ENCODE measurements at places on chromosomes 16 and 17.

DNA sequence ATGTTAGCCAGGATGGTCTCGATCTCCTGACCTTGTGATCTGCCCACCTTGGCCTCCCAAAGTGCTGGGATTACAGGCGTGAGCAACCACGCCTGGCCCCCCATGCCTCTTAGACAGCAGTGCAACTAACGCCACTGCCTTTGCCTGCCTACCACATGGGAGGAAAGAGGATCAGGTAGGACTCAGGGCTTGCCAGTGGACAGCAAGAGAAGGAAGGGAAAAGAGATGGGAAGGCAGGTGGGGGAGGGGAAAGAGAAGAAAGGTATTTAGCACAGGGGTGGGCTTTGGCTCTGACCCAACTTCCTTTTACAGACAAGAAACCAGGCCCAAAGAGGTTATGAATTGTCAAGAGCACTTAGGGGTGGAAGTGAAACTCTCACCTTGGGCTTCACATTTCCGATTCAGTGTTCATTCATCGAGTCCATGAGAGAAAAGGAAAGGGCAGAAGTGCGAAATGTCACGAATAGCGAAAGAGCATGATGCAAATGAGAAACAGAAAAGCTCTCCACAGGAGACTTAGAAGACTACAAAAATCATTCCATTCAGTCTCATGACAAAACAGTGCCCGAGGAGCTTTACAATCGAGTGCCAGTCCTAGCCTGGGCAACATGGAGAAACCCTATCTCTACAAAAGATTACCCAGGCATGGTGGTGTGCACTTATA lies 36.4 kb downstream of the CDK5R1 start:
- DNase-seq, result no peak

DNA sequence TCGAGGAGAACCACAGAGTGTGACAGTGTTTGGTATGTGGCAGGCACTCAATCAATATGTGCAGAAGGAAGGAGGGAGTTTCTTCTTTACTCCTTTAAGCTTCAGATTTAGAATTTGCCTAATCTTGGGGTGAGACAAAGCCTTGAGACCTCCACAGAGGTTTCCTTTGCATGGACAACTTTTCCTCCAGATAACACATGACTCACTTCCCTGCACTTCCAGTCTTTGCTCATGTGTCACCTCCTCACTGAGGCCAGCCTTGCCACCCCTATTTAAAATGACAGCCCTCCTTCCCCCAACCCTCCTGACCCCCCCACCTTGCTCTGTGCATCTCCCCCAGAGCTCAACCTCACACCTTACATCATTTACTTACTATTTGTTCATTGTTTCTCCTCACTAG lies 17.4 kb upstream of the NOS2 start:
- DNase-seq, result peak; percentile 22

DNA sequence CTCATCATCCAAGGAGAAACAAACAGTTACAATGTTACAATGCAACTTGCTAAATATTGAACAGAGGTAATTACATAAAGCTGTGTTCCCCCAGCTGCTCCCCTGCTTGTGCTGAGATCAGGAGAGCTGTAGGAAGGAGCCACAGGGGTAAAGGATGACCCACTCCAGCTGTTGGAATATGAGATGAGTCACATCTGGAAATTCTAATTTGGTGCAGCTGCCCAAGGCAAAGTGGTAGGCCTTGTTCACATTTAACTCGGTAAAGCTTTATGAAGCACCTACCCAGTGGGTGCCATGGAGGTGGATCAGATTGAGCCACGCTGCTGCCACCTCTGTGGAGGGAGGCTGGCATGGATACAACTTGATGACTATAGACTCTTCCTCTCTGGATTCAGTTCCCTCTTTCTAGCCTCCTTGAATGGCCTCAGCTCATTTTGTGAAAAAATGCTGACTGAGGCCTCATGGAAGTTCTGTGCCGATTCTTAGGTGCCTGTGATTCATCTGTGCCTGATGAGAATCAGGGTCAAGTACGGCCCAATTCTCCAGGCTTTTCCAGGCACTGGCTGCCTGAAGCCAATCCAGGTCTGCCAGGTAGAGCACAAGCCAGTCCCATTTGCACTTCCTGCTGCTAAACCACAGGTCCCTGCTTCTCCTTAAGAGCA lies 7.4 kb downstream of the ZNF689 start:
- DNase-seq, result peak; percentile 43

GRCh38 chr16:85492295-85492864 lies 120.7 kb upstream of the GSE1 start:
- DNase-seq, result no peak

DNA sequence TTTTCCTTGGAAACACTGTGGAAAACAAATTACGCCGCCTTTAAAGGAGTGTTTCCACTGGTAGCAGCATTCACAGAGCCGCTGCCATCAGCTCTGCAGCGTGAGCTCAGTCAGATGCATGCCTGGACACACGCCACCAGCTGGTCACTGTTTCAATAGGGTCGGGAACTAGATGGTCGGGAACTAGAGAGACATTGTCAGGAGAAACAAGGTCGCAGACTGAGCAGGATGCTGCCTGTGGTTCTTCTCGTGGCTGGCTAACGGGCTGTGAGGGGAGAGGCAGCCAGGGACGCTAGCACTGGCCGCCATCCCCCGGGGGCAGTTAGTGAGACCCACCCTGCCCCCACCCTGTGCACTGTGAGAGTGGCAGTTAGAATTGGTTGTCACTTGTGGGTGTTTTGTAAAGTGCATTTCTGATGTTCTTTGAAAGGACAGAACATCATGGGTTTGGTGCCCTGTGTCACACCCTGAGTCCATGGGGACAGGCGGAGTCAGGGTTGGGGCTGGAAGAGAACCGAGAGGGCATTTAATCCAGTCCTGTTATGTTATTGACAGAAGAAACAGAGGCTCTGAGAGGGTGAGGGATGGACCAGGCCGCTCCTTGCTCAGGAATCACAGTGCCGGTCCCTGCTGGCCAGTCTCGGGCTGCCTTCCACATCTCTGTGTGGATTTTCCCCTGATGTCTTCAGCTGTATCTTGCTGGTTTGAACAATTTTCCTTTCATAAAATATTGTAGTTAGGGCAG lies 86.3 kb downstream of the SPECC1 start:
- peak; percentile 18 for DNase-seq

GRCh38 chr16:57242650-57243049 lies 2.4 kb upstream of the ARL2BP start:
- no peak for DNase-seq

DNA sequence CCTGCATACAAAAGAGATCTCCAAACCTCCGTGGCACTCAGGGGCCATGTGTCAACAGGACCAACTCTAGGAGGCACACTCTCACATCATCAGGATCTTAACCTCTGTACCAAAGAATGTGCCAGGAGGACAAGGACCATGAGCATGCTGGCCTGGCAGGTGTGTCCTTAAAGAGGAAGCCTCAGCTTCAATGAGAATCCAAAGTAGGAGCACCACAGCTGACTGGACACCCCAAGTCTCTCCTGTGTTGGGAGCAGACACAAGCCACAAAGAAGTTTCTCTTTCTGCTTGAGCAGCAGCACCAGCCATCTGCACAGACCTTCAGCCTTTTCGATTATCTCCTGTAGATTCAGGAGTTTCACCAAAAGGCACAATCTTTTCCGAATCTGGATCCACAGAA lies 1734.5 kb downstream of the TP53TG3F start:
- no peak for DNase-seq

GRCh38 chr17:17134957-17135333 lies 71.2 kb downstream of the PLD6 start:
- DNase-seq, result no peak

GRCh38 chr17:50359005-50359699 lies 13.2 kb downstream of the XYLT2 start:
- peak; percentile 36 for DNase-seq

DNA sequence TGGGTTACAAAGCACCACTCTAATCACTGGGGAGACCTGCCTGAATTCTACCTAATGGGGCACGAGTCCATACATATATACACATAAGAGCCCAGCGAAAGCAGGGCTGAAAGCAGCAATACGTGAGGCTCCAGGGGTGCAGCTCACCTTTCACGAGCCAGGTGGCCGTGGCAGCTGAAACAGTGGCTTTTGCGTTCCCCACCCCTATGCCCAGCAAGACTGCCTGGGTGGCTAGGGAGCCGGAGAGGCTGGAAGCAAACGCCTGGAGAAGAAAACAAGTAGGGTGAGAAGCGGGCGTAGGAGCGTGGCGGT lies 618 bp downstream of the RUSF1 start:
- DNase-seq, result no peak

DNA sequence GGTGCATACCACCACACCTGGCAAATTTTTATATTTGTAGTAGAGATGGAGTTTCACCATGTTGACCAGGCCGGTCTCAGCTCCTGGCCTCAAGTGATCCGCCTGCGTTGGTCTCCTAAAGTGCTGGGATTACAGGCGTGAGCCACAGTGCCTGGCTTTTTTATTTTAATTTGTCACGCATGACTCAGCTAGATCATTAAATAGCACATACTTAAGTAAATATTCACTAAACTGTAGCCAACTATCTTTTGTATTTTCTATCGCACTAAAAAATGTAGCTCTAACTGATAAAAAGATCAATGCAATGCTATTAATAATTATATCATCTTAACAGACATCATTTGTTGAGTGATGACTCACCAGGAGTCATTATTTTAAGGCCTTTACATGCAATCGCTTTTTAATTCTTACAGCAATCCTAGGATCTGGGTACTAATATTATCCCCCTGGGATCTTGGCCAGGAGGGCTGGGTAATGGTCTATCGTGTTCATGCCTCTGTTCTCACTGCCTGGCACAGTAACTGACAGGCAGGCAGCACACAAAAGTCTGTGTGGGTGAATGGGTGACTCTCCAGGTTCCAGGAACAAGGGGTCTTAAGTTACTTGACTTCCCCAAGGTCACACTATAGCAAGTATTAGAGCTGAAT lies 693.5 kb upstream of the EEF2KMT start:
- DNase-seq, result no peak

DNA sequence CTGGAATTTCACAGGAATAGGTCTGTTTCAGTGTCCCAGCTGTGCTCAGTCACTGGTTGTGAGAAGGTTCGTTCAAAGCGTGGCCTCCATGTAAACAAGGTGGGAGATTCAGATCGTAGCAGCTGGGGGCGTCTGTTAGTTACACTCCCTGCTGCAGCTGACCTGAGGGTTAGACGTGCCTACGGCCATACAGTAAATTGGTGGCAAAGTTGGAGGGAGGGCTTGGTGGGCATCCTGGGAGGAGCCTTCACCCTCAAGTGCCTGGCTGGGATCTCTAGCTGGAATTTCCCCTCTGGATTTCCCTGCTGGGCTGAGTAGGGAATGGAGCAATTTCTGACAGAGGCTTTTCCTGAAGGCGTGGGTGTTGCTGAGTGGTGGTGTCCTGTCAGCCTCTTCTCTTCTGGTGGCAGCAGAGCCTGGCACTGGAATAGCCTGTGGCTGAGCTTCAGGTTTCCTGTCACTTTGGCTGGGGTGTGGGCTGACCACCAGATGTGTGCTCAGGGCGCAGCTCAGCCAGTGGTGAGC lies 6.4 kb downstream of the FCSK start:
- DNase-seq, result no peak

DNA sequence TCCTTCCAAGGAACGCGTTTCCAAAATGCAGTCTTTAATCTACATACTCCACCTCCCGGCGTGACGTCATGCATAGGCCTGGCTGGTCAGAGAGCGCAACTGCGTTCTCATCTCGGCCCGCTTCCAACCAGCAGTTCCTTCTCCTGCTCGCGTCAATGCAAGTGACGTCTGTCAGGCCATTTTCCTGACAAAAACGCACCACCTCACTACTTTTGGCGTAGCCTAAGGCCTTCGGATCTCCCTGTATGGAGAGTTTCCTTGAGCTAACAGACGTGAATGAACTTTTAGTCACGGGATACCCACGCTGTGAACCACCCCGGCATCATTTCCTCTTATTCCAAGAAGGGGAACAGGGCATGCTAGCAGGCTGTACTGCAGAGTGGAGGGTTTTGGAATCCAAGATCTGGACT lies 25.0 kb downstream of the TEX14 start:
- peak; percentile 72 for DNase-seq

- DNase-seq, result no peak
These were observed 82.2 kb upstream of the CDC42EP4 start for GRCh38 chr17:73393962-73394361.

DNA sequence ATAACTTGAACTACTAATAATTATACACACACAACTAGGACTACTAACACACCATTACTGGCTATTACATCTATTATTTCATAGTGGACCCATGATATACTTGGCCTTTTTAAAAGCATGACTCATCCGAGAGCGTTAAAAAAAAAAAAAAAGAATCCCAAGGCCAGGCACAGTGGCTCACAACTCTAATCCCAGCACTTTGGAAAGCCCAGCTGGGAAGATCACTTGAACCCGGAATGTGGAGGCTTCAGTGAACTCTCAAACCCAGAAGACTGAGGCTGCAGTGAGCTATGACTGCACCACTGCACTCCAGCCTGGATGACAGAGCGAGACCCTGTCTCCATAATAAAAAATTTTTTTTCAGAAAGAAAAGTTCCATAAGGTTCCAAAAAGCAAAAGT lies 3.1 kb downstream of the GLG1 start:
- DNase-seq, result peak; percentile 65

GRCh38 chr17:47315451-47316266 lies 8.1 kb upstream of the EFCAB13 start:
- DNase-seq, result peak; percentile 90

DNA sequence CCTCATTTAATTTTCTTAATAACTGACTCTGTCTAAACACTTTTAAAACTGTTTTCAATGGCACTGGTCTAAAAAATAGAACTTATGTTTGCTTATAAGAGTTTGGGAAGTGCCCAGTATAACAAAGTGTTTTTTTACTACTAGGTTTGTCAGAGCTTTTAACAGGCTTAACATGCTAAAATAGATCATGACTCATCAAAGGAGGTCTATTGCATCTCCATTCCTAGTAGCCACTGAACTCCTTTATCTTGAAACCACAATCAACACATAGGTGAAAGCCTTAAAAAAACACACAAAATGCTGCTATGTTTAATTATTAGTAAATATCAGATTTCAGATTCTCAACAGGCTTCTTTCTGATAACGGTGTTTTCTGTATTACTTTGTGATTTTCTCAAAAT lies 196.4 kb upstream of the KIF2B start:
- peak; percentile 56 for DNase-seq

DNA sequence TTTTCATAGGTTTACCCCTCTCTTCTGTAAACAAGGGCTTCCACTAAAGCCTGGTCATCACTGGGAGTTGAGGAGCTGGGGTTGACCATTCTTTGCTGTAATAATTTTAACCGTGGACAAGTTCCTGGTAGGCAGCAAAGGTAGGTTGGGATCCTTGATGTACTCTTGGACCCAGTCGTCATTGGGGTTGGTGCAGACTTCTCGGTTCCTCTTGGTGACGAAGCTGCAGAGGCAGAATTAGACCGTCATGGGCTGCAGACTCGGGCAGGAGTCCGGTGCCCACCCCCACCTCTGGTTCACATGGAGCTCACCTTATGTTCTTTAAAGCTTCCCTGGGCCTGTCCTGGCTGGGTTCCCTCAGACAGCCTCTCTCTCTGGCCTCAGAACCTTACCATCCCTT lies 3.8 kb downstream of the CCL16 start:
- DNase-seq, result no peak

Data from fibroblast of the aortic adventitia (primary cell).